ENCODE measurements at places on chromosomes 2 and 18. TPM values are rescaled to one million over a fixed set of nuclear protein-coding genes. Genes with fewer than 3 reads are reported as not detected.

ADI1 gene
- 29.5 TPM for total RNA-seq

DUSP19 gene
- 1.1 TPM for total RNA-seq

SCYGR4 gene
- not detected for total RNA-seq

MC5R gene
- total RNA-seq, result not detected

CPLX4 gene
- total RNA-seq, result not detected

LOXHD1 gene
- not detected for total RNA-seq

REG1A gene
- total RNA-seq, result not detected
